ENCODE measurements at places on chromosomes 3 and 15.

DNA sequence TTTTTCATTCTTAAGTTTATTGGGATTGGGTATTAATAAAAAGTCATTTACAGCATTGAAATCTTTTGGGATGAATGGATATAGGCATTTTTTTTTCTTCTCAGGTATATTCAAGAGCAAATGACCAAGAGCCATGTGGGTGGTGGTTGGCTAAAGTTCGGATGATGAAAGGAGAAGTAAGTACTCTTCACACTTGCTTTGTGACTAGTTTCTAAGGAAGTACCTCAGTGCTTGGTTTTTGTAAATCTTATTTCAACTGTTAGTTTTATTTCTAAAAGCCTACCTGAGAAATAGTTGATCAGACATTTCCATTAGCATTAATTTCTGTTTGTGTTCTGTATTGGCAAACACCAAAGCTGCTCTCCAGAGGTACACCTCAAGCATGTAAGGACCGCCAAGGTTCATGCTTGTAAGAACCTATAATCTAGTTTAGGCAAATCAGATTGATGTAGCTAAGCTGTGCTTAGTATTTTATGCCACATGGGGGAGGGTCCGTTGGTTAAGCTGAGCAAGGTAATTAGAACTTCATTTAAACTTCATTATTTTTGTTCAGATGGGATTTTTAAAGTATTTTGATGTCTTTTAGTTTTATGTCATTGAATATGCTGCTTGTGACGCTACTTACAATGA is 35.4 kb downstream of the FXR1 start:
- no peak for DNase-seq

DNA sequence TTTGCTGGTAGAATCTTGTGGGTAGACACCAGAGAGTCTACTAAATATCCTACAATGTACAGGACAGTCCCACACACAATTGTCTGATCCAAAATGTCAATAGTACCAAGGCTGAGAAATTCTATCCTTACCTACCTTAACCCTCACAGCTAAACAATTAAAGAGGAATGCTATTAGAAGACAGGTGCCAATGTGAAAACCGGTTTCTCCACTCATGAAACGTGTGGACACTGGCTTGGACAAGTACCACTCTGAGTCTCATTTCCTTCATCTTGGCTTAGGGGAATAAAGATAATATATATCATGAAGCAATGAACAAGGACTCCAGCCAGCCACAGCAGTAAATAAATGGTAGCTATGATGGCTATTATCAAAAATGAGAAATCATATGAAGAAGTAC is 90.2 kb downstream of the RFTN1 start:
- DNase-seq = no peak

GRCh38 chr3:157921811-157922210 is 184.4 kb downstream of the SHOX2 start:
- DNase-seq = no peak

DNA sequence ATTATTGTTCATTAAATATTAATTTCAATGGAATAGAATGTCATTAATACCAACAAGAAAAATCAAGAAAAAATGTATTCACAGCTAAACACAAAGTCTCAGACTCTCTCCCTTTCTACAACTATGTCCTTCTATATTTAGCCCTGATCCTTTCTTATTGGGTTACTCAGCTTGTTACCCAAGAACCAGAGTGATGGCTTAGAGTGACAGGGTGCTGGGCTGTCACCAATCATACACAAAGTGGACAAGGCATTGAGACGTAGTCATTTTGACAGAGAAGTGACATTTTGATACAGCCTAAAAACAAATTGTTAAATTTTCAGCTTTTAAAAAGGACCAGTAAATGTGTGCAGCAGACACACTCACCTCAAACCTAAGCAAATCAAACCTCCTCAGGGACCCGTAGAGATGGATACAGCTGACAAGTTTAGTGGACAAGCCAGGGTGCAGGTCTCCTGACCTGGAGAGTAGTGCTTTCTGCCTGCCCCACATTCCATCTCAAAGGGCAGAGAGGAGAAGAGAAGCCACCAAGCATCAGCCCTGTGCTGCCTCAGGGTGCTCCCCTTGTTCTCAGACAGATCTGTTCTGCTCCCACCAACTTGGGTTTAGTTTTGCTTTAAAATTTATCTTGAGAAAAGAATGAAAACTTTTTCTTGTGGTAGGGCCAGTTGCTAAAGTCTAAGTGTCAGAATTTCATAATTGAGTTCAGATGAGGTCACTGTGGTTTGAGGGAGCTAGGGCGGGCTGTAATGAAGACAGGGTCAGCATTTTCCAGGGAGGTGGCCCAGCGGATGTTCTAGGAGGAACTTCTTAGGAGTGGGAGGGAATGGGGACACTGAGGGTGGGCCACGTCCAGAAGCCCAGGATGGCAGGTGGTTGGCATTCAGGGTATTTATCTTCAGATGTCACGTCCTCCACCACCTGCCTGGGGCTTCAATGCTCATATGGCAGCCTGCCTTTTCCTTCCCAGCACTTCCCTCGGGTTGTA is 136.5 kb upstream of the TBL1XR1 start:
- DNase-seq = no peak

GRCh38 chr3:44175070-44175469 is 66.6 kb upstream of the TOPAZ1 start:
- DNase-seq = no peak

DNA sequence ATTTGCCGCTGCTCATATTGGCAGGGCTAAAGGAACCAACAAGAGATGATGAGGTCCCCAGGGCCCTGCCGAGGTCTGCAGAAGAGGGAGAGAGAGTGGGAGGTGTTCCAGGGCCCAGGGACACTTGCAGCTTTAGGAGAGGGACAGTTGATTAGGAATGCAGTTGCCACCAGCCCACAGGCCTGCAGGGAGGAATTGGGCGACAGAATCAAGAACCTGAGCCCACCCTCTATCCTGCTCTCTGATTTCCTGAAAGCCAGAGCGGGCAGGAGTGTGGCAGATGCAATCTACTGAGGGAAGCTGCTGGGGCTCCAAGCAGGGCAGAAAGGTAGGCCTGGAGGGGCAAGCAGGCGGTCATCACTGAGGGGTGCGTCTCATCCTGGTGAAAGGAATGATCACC is 12.1 kb upstream of the PRR23E start:
- DNase-seq = no peak

DNA sequence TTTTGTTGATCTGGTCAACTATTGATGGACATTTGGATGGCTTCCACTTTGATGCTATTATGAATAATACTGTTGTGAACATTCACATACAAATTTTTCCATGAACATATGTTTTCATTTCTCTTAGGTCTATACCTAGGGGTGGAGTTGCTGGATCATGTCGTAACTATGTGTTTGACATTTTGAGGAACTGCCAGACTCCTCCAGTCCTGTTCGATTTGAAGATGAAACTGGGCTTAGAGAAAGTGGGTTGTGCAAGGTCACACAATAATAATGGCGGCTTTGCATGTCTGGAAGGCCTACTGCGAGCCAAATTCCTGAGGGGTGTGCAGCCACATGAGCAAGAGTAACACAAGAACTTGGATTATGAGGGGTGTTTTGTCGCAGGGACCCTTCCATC is 2.6 kb downstream of the TSEN2 start:
- no peak for DNase-seq

- DNase-seq = no peak
Observed at GRCh38 chr3:62670351-62670750, 204.9 kb downstream of the CADPS start.

GRCh38 chr15:56758770-56759449 is 25.6 kb upstream of the ZNF280D start:
- peak; percentile 46 for DNase-seq

- no peak for DNase-seq
Observed at GRCh38 chr15:71707230-71708050, 102.9 kb upstream of the NR2E3 start.

DNA sequence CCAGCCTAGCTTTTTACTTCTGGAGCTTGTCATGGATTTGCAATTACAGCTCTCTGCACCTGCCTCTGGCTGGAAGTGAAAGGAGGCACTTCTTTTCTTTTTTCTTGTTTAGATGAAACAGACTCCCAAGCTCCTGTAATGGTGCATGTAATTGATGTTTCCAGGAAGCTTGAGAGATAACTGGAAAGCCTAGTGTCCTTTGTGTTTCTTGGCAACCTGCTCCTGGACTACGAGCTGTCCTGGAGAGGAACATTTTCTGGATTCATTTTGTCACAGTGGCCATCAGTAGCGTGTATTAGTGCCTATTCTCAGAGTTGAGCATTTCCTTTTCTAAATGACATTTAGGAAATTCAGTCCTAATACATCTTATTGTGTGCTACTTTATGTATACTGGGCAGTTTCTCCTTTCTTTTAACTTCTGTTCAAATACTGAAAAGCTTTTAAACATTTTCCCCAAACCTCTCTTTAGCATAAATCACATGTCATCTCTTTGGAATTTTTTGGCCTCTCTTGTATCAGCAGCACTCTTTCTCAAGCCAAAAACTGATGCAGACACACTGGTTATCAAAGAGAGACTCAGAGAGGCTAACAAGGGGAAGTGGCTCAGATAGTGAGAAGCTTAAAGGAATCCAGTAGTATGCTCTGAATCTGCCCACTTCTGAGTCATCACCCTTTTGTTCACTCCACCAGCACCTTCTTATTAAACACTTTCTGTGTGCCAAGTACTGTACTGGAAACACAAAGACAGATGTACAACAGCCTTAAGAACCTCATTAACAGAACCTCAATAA is 62.6 kb upstream of the SLC2A2 start:
- peak; percentile 41 for DNase-seq

- DNase-seq = no peak
Observed at GRCh38 chr3:14465425-14465824, 63.0 kb downstream of the SLC6A6 start.

GRCh38 chr3:179860275-179861107 is 176.2 kb downstream of the PEX5L start:
- DNase-seq = no peak

DNA sequence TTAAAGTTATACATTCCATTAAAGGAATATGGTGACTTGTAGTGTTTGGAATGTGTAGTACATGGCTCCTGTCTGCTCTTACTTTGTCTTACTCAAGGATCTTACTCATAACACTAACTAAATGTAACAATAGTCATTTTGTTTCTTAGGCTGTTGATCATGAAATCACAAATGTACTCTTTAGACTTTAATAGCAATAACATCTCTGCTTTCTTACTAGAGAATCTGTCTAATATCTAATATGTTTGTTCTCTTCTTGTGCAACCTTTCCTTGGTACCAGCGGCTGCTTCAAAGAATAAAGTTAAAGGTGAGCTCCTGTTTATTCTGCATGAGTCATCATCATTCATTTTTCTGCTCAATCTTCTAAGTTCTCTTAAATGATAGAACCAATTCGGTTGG is 767.5 kb downstream of the CADM2 start:
- DNase-seq = no peak

DNA sequence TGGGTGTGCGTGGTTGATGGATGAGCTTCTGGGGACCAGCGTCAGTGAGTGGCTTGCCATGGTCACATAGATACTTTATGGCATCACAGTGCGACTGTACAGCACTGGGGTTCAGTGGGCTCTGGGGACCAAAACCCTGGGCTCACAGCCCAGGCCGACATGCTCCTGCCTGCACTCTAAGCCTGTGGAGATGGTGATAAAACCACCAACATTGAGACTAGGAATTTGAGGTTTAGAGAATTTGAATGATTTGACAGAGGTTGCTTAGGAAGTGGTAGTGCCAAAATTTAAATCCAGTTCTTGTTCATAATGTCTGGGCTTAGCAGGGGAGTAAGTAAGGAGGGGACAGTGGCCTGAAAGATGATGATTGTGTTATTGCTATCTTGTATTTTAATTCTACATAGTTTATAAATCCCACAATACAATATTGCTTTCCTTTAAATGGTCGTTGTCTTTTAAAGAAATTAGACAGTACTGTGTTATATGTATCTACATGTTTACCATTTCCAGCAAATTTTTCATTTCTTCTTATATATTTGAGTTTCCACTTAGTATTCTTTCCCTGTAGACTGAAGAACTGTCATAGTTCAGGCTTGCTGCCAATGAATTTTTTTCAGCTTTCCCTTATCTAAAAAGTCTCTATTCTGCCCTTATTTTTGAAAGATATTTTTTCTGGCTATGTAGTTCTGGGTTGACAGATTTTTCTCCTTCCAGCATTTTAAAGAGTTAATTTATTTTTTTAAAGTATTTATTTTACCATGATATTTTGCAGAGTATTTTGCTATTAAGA is 235.4 kb upstream of the RGMA start:
- DNase-seq = no peak

DNA sequence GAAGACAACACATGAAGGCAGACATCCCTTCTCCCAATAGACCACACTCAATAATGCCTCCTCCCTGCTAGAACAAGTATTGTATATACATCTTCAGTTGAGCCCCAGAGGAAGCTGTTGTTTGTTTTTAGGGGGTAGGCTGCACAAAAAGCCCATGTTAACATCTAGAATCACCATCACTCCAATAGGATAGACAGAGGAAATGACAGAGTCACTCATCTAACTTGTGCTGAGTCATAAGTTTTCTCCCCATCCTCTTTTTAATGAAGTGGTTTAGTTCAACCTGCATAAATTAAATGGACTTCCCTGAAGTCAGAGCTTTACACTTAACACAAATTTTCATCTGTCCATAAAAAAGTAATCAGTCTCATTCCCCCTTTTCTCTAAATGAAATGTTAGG is 122.9 kb upstream of the SPATA12 start:
- DNase-seq = no peak

- DNase-seq = peak; percentile 48
Observed at GRCh38 chr3:175585898-175586297, 726.8 kb downstream of the NAALADL2 start.

DNA sequence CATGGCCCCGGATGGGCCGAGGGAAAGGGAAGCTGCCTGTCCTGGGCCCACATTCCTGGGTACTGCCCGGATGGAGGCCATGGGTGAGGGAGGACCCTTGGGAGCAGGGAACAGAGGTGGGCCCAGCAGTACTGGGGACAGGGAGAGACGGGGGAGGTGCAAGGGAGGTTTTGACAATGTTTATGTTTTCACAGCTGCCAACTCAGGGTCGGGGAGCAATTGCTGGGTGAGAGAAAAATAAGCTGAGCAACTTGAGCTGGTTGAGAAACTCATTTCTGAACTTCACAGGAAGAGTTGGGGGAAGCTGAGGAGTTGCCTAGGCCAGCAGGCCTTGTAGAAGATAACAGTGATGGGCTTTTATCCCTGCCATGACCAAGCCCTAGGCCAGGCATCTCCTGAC is 11.1 kb upstream of the TSPAN3 start:
- no peak for DNase-seq

- no peak for DNase-seq
Observed at GRCh38 chr3:40739971-40740370, 215.2 kb downstream of the ZNF621 start.

Measured in hepatic stellate cell (primary cell).